ENCODE measurements at places on chromosomes 3 and 15.

DNA sequence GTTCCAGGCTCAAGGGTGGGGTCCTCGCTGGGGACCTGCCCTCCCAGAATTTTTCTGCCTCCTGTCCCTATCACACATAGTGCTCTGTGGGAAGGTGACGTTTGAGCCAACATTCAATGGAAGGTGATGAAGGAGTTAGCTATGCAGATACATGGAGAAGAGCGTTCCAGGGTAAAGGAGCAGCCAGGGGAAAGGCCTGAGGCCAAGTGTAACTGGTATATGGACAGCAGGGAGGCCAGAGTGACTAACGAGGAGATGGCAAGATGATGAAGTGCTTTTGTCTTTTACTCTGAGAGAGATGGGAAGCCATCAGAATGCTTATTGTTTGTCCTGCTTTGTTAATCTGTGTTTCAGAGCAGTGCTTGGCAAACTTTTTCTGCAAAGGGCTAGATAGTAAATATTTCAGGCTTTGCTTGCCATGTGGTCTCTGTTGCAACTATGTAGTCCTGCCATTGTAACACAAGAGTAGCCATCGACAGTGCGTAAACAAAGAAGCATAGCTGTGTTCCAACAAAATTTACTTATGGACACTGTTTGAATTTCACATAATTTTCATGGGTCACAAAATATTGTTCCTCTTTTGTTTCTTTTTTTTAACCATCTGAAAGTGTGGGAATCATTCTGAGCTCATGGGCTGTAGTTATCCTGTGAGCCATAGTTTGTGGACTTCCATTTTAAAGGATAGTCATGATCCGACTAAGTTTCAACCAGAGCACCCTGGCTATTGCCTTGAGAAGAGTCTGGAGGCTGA is 25.8 kb upstream of the PIAS1 start:
- no peak for DNase-seq

- no peak for DNase-seq
These were observed 374.3 kb upstream of the TGFBR2 start for GRCh38 chr3:30232142-30232541.

DNA sequence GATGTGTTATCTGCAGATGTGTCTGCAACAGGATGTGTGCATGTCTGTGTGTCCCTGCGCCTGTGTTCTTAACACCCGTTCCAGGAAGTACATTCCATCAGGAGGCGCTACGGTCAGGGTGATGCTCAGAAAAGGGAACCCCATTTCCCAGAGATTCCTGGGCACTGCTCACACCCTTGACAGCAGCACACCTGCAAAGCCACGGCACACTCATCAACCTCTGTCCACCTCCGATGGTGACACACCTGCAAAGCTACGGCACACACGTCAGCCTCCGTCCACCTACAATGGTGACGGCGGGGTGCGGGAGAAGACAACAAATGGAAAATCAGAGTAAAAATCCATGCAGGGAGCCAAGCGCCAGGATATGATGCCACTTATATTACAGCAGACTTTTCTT is 55.4 kb downstream of the NIPA2 start:
- DNase-seq, result no peak

GRCh38 chr3:165751637-165752036 is 85.6 kb downstream of the BCHE start:
- DNase-seq, result no peak
